ENCODE measurements at places on chromosomes 11 and 22.

GRCh38 chr11:15035283-15035682 lies 38.1 kb upstream of the CALCB start:
- DNase-seq: no peak

- no peak for DNase-seq
Measured at GRCh38 chr11:99887481-99887880, 799.6 kb upstream of the ARHGAP42 start.

DNA sequence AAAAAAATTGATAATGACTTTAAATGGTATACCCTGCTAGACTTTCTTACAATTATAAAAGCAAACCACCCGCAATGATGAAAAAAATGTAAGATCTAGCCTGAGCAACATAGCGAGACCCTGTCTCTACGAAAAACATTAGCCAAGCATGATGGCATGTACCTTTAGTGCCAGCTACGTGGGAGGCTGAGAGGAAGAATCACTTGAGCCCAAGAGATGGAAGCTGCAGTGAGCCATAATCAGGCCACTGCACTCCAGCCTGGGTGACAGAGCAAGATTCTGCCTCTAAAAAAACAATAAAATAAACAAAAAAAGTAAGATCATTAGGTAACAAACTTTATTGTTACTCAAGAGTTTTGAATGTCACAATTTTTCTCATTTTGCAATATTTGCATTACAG lies 39.2 kb downstream of the KMT5B start:
- DNase-seq: no peak

DNA sequence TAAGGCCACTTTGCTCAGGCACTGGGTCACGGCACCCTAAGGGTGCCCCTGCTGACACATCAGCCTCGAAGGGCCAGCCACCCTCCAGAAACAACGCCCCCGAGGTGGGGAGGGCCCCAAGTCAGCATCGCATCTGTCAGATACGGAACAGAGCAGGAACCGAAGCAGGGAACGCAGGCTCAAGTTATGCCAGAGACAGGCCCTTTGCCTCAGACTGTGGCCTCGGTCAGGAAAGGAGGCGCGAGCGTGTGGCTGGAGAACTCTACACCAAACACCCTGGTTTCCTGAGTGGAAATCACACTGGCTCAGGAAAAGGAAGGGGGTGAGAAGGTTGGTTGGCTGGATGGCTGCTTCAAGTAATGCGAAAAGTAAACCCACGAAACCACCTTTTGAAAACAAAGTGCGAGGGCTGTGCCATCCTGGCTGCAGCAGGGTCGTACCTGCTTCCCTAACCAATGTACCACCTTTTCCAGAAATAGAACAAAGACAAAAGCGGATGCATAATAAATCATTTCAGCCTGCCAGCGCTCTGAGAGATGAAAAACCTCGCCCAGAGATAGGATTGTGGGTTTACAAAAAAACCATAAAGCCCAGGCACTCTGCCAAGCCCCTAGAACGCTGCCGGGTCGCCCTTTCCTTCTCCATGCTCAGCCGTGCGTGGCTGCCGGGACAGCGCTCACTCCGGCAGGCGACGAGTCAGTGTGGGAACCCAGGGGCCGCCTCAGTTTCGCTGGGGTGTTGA lies 38.6 kb downstream of the TRMU start:
- DNase-seq: no peak

DNA sequence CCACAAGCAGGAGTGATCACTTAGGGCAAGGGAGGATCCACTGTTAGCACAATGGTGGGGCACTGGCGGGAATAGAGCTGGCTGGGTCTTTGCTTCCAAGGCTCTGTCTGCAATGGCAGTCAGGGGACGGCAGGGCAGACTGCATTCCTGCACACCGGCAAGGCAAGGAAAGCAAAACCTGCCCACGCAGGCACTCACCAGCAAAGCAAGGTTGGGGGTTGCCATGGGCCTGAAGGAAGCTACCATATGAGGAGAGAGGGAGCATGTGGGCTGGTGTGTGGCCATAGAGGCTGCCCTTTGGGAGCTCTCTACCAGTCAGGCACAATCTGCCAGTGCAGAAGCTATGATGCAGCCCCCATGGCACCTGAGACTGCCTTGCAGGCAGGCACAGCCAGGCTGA lies 33.2 kb downstream of the OR8B12 start:
- no peak for DNase-seq

DNA sequence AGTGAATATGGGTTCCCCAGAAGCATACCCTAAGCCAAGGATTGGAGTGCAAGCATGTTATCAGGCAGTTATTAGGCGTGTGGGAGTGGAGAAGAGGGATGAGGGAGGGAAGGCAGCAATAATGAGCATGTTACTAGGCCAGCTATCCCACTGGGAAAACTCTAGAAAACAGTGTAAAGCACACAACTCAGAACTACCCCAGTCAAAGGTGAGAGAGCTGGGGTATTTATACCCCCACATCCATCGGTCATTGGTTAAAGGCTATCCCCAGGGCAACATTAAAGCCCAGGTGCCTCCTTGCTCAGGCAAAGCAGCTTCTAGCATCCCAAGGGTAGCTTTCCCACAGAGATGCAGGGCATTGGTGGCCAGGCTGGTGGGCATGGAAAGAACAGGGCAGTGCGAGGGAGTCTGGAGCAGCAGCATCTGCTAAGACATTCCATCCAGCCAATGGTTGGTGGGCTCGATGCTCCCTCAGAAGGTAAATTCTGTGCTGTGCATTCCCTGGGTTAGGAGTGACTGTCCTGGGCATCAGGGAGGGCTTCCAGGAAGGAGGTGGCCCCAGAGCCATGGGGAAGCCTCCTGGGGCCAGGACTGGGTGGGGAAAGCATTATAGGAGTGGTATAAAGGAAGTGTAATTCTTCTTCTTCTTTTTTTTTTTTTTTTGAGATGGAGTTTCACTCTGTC lies 21.1 kb upstream of the LRRC10B start:
- no peak for DNase-seq

GRCh38 chr11:1453611-1454034 lies 33.0 kb downstream of the MOB2 start:
- no peak for DNase-seq

DNA sequence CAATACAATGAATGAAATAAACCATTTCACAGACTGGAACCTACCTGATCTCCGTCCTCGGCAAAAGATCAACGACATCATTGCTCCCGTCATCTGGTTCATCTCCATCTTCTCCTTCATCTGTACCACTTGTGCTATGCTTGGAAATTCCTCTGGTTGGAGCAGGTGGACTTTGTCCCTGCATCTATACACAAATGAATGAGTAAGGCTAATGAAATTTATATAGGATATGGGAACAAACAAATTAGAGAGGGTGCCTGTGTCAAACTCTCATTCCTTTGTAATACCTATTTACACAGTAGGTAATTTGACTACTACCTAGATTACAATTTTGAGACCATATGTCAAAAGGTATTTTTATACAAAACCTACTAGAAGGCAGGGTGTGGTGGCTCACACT lies 59.4 kb downstream of the F2 start:
- DNase-seq: no peak
